ENCODE measurements at places on chromosomes 11 and 22.

DNA sequence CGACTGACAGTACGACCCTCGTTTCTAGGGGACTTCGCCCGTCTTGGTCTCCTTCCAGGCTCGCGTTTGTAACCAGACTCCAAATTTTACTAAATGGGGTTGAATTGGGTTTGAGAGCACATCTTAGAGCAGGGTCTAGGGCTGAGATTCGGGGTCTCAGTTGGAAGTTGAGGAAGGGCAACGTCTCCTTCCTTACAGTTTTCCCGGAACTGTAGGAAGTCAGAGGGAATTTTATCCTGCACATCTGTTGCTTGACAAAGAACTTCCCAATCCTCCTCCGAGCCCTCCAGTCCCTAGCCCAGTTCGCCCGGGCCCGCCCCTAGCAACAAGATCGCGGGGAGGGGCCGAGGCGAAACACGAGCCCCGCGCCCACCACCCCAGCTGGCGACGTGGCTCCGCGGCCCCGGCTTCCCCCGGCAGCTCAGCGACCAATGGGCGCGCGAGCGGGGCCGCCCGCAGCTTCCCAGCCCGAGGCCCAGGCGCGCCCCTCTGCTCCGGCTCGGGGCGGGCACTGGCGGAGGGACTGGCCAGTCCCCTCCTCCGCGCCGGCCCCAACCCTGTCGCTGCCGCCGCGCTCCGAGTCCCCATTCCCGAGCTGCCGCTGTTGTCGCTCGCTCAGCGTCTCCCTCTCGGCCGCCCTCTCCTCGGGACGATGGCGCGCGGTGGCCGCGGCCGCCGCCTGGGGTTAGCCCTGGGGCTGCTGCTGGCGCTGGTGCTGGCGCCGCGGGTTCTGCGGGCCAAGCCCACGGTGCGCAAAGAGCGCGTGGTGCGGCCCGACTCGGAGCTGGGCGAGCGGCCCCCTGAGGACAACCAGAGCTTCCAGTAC lies at the start of gene RCN1:
RCN1 (plus strand) TSS at position 530 of the 826 bp plus-strand sequence; CDS start at position 653, 123 bp downstream.
- DNase-seq, result peak; percentile 33

DNA sequence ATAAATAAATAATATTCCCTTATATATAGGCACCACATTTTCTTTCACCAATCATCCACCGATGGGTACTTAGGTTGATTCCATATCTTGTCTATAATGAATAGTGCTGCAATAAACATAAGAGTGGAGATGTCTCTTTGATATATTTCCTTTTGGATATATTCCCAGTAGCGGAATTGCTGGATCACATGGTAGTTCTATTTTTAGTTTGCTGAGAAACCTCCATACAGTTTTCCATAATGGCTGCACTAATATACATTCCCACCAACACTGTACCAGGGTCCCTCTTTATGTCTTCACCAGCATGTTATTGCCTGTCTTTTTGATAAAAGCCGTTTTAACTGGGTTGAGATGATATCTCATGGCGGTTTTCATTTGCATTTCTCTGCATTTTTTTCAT lies 23.6 kb downstream of the PAMR1 start:
- no peak for DNase-seq

GRCh38 chr11:121367001-121367843 lies 74.7 kb downstream of the SC5D start:
- DNase-seq, result no peak

- DNase-seq, result no peak
Measured at GRCh38 chr22:46007003-46007847, 30.3 kb upstream of the WNT7B start.

DNA sequence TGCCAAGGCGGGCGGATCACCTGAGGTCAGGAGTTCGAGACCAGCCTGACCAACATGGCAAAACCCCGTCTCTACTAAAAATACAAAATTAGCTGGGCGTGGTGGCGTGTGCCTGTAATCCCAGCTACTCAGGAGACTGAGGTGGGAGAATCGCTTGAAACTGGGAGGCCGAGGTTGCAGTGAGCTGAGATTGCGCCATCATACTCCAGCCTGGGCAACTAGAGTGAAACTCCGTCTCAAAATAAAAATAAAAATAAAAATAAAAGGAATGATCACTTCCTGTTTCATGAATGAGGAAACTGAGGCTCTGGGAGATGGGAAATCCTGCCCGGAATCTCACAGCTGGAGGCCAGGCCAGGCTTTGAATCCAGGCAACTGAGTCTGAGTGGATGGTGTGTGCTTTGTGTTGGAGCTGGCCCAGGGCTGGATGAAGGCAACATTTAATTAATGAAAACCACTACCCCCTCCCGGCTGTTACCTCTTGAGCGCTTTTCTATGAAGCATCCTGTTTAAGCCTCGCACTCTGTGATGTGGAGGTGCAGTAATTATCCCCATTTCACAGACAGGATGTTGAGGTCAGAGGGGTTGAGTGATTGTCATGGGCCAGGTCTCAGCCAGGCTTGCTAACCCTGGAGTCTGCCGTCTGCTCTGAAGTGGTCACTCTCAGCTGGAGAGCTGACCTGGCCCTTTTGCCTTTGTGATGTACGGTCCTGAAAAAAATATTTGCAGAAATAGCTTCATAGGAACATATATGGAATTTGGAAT lies 27.8 kb downstream of the LRP5 start:
- no peak for DNase-seq

- DNase-seq, result no peak
Measured at GRCh38 chr11:78231962-78232501, 43.3 kb downstream of the USP35 start.

DNA sequence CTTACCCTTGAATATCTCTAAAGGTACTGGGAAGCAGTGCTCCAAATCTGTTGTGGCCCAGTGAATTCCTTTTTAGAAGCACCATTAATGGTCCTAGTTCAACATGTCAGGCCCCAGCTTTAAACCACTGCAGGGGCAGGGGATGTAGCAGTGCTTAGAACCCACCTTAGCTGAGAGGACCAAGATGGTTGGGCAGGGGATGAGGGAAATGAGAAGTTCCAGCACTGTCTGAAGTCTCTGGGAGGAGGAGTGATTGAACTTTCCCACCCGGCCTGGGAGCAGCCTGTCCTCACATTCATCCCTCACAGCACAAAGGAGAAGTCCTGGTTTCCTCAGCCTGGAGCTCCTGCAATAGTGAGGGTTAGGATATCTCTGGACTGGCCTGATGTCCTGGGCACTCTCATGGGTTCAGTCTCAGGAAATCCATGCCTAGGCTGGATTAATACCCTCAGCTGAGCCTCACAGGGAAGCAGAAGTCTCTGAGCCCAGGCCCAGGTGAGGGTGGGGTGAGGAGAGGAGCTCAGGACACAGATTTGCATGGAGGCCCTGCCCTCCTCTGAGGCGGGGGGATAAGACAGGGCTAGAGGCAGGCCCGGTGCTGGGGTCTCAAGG lies 28.6 kb upstream of the PRAME start:
- no peak for DNase-seq

DNA sequence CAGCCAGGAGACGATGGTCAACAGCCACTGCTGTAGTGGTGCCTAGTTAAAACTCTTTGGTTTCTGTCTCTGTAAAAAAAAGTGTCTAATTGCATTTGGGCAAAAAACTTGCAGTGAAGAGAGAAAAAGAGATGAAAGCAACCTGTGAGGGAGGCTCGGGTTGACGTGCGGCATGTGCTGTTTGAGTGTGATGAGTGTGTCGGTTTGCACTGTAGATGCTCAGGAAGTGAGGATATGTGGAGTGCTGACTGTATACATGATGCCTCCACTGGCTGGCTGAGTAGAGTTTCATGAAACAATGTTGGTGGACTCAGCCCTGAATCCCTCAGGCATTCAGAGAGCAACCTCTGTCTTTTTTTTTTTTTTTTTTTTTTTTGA lies 4.3 kb upstream of the DGCR6L start:
- DNase-seq, result no peak

DNA sequence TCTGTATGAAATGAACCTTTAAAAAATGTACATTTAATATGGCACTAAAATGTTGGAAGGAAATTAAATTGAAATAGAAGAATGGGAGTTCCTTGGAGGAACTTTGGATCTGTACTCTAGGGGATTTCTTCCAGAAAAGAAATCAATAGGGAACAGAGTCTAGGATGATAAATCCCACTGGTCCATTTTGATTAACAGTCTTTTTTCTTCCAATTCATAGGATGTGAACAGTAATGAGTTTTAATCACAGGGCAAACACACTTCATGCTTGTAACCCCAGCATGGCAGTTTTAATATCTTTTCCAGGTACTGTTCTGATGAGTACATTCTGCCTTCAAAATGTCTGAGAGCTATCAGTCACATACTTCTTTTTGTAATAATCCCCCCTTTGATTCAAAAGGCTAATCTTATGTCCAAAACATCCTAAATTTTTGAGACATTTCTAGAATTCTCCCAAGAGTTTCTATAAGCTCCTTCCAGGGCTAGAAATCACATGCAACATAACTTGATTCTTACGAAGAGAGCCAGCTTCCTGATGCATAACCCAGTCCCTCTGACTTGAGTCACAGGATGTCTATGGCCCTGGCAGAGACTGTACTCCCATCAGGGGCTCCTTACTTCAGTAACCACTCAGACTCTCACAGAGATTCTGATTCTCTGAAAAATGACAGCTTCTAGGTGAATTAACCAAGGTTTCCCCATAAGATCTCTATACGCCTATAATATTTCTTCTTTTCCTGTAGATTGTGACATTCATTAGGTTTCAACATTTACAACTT lies 112.9 kb downstream of the SLC36A4 start:
- no peak for DNase-seq

GRCh38 chr11:86502137-86502642 lies 127.5 kb downstream of the CCDC81 start:
- no peak for DNase-seq

GRCh38 chr11:67700548-67701262 lies 26.3 kb upstream of the ALDH3B2 start:
- DNase-seq, result no peak

DNA sequence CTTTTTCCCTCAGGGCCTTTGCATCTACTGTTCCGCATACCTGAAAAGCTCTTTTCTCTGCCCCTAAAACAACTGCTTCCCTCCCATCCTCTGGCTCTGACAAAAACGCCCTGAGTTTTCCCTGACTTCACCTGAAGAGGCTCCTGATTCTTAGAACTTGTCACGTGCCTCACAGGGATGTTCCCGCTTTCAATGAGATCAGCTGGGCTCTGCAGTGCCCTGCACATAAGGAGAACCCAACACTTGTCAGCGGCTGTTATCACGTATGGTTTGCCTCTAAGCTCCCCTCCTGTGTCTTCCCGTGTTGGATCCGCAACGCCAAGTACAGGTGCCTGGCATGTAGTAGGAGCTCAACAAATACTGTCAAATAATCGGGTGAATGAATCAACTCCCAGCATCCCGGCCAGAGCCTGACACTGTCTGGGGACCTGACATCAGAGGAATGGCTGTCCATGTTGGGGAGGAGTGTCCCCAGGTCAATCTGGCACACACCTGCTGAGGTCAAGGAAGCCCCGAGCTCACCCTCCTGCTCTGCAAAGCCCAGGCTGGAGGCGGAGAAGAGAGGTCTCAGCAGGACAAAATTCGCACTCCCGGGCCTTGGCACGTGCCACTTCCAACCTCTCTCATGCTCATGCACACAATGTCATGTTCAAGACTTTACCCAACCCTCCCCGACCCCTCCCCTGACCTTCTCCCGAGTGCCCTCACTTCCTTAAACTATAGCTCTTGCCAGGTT lies 4.2 kb upstream of the GRK2 start:
- DNase-seq, result no peak

DNA sequence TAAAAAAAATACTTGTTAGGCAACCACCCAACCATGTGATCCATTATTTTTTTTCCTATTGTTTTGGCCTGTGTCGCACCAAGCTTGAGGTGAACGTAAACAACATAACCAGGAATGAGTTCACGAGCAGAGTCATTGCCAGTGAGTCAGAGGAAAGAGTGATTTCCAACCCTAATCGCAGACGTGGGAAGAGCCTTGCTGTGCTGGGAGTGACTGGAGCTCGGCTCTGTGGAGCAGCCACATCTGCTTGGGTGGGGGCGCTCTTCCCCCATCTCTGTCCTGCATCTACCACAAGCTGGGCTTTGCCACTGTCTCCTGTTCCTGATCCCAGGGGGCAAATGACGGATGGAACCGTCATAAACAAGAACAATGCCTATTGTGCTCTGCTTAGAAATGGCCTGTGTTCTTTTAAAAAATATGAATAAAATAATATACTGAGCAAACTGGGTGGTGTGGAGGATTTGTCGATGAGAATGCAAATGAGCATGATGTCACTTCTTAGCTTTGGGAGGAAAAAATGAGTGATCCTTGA lies 210.0 kb downstream of the KIRREL3 start:
- no peak for DNase-seq

GRCh38 chr22:38108561-38109319 lies 1.7 kb downstream of the BAIAP2L2 start:
- no peak for DNase-seq

DNA sequence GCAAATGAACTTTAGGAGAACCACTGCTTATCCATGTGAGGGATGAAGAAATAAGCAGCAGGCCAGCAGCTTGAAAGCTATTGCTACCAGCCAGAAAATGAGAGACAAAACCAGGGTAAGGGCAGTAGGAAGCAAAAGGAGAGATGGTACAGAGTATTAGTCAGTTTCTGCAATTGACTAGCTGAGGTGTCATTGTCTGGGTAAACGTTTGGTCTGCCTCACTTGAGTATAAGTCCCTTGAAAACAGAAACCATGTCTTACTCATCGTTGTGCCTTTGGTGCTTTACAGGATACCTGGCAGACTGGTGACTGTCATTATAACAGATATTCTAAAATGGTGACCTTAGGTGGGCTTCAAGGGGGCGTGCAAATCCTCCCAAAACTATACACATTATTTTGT lies 63.9 kb upstream of the USP47 start:
- no peak for DNase-seq

DNA sequence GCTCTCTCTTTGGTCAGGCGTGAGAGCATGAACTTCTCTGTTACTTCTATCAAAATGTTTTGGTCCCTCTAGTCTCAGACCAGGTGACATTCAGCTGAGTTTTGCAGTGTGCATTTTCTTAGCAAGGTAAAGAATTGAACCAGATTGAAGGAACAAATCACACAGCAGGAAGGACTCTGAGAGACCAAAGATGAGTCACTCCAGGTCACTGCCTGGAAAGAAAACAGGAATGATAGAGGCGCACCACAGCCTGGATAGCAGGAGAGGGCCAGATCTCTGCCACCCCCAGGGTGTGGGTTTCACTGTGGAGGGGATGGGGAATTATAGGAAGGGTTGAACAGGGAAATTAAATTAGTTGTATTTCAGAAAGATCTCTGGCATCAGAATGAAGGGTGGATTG lies 788.3 kb downstream of the NTM start:
- no peak for DNase-seq

DNA sequence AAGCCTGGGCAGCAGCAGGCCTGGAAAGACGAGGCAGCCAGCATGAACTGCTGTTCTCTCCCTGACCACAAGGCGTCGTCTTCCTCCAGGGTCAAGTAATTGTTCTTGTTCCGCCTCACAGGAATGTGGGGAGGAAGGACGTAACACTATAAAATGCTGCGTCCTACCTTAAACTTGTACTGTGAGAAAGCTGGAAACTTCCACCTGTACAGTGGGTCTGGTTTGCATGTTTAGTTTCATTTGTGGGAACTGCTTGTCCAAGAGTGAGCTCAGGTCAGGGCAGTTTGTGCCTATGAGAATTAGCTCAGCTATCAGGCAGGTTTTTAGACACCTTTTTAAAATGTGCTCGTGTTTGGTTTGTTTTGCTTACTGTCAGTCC lies 55.2 kb downstream of the PANX1 start:
- DNase-seq, result peak; percentile 48

GRCh38 chr22:20956258-20957101 lies 10.6 kb upstream of the AIFM3 start:
- peak; percentile 68 for DNase-seq

GRCh38 chr11:129320494-129320893 lies 55.2 kb upstream of the BARX2 start:
- no peak for DNase-seq
